ENCODE measurements at places on chromosomes 3 and 15.

DNA sequence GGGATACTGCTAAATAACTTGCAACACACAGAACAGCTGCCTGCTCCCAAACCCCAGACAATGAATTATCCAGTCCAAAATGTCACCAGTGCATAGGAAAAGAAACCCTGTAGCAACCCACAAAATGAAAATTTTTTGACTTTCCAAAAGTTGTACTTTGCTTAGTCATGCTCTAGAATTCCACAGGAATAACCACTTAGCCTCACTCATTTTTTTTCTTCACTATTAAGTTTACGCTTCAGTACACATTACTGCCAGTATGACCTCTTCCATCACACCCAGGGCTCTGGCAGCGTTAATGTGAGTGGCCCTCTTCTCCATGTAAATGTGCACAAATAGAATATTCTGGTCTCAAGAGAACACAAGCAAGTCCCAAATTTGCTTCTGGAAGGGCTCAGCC lies 259.8 kb downstream of the MAGI1 start:
- peak; percentile 63 for DNase-seq

- peak; percentile 99 for DNase-seq
Observed at GRCh38 chr3:101036213-101036618, 43.0 kb upstream of the ABI3BP start.

DNA sequence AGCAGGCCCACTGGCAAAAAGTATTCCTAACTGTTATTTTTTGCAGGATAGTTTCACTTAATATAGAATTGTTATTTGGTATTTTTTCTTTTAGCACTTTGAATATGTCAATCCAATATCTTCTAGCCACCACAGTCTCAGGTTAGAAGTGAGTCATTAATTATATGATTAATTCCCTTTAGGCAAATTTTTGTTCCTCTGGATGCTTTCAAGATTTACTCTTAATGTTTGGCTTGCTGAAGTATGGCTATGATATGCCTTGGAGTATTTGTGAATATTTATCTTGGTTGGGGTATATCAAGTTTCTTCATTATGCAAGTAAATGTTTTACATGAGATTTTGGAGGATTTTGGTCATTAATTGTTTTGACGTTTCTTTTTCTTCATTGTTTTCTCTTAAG lies 152.1 kb upstream of the ALCAM start:
- no peak for DNase-seq

GRCh38 chr3:13025778-13026518 lies 47.3 kb downstream of the IQSEC1 start:
- no peak for DNase-seq

DNA sequence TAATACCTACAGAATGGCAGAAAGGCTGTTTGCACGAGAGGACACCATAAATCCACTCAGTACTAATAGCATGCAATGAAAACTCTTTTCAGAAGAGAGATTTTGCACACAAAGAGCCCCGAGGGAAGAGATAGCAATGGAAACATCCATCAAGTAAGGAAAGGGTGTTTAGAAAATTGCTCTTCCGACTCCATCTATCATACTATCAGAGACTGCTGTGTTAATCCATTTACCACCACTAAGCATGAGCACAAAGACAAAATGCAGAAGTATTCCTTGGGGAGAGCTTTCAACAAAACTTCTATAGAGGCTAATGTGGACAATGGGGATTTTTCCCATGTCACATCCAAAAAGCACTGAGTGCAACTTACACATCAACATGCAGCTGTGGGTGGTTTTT lies 72.1 kb upstream of the PLAAT1 start:
- DNase-seq: peak; percentile 0

- no peak for DNase-seq
Observed at GRCh38 chr3:169710619-169711018, 47.1 kb upstream of the MECOM start.

GRCh38 chr3:16999871-17000270 lies 115.1 kb downstream of the PLCL2 start:
- no peak for DNase-seq

DNA sequence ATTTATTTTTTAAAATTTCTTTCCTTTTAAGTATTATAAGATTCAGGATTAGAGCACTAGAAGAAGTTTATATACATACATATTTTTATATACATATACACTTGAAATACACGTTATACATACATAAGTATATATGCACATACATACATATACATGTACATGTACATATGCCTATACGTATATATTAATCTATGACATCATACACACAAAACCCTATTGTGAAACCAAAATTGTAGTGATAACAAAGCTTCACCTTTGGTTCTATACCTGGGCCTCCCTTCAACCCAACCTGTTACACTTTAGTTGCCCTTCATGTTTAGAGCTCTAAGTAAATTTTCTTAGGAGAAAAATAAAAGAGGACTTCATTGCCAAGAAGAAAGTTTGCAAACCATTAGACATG lies 17.0 kb downstream of the AADACL2 start:
- no peak for DNase-seq

DNA sequence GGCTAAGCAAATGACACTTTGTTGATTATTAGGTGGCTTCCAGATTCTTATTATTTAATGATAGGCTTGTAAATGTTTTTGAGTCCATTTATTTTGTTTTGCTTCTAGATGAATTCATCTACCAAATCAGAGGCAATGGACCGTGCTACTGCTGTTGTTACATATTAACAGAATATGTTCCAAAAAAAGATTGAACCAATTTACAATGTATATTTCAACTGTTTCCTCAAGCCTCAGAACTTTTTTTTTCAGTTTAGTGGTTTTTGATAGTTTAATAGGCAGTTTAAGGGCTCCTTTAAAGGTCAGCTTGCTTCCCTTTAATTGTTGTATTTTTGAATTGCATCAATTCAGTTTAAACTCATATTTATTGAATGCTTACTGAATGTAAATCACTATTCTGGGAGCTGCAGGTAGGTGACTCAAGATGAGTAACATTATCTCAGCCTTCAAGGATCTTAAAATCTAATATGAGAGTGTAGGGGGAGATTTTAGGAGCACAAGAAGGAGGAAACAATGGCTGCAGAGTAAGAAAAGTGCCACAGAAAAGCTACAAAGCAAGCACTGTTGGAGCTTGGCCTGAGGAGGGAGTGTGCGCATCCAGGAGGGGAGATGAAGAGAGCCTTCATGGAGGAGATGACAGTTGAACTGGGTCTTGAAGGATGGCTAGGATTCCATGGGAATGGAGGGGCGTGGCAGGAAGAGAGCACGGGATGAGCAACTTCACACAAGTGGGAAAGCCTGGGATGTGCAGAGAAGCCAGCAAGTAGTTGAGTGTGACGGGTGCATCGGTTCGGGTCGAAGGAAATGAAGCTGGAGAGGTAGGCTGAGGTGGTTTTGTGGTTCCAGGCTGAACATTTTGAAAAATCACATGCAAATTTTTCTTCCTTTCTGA lies 14.7 kb downstream of the MAP2K1 start:
- peak; percentile 55 for DNase-seq

- DNase-seq: peak; percentile 76
Observed at GRCh38 chr3:47908744-47909143, 105.8 kb downstream of the DHX30 start.

GRCh38 chr15:51494411-51495314 lies 127.9 kb downstream of the DMXL2 start:
- DNase-seq: no peak

DNA sequence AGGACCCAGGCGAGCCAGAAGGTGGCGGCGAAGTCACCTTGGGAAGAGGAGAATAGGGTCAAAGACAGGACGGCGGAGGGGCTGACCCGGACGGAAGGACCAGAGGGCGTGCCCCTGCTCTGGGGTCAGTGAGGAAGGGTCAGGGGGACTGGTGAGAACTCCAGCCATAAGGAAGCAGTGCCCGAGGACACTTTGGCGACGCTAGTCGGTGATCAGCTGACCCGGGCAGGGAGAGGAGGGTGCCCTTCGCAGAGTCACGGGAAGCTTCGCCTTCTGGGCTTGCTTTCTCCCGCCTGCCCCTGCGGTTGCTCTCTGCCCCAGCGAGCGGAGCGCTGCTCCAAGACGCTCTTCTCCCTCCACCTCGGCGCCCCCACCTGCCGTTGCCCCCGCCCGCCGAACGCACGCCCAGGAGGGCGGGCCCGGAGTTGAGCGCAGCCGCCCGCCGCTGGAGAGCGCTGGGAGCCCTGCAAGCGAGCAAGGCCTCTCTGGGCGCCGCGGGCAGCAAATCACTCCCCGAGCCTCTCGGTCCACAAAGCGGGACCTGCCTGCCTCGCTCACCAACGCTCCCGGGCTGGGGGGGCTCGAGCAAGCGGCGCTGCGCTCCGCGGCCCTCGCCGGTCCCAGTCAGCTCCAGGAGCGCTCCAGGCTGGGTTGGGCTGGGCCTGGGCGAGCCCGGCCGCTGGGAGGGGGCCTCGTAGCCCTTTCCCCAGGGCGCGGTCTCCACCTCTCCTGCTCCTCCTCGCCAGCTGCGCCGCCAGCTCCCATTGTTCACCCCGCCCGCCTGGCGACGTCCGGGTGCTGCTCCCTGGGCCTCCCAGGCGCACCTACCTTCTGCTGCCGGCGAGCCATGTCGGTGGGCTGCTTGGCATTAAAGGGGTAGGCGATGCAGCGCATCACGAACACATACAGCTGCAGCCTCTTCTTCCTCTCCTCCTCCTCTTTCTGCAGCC lies 1.2 kb downstream of the CADPS start:
- DNase-seq: peak; percentile 16

GRCh38 chr3:153069598-153070510 lies 92.2 kb upstream of the RAP2B start:
- DNase-seq: peak; percentile 45

- DNase-seq: no peak
Observed at GRCh38 chr15:70159001-70159712, 61.4 kb upstream of the TLE3 start.

DNA sequence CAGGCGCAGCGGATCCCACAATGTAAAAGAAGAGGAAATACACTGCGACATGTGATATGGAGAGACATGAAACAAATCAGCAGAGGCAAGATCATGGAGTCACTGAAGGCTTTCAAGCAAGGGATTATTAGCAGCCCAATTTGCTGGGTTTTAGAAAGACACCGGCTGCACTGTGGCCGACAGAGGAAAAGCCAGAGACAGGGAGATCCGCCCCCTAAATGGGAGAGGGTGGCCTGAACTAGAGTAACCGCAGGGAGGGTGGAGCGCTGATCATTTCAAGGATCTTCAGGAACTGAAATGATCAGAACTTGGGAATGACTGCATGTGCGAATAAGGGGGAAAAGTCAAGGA lies 612 bp upstream of the C15orf40 start:
- DNase-seq: no peak

- peak; percentile 38 for DNase-seq
Observed at GRCh38 chr3:140203510-140203909, 268.5 kb downstream of the CLSTN2 start.

DNA sequence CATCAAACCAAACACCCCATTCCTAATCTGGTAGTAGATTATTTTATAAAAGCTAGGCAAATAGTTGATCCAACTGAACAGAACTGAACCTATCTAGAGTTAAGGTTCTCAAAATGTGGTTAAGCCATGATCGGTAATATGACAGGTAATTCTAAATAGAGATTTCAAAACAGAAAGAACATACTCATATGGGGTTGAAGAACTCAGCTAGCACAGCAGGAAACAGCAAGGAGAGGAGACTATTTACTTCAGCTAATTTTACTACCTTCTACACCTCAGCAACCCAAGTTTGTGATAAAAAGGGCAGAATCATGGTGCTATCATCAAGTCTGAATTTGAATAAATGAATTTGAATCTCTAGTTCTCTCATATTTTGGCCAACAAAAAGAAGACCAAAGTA lies 11.8 kb downstream of the CD47 start:
- no peak for DNase-seq

GRCh38 chr15:51828621-51829375 lies 655 bp upstream of the TMOD3 start:
- DNase-seq: peak; percentile 81

DNA sequence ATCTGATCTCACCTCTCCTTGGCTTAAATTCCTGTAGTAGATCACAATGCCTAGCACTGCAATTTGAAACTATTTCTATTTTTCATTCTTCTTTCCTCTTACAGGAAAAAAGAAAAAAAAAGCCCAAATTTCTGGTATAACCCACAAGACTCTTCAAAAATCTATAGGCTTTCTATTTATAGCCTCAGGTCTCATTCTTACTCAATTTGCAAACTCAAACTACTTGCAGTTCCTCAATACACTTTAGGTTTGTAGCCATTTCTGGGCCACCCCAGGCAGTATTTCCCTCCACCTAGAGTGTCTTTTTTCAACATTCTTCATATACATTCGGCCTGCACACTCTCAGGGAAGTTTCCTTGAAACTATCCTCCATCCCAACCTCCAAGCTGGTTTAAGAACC lies 169.0 kb downstream of the TBC1D5 start:
- DNase-seq: no peak

DNA sequence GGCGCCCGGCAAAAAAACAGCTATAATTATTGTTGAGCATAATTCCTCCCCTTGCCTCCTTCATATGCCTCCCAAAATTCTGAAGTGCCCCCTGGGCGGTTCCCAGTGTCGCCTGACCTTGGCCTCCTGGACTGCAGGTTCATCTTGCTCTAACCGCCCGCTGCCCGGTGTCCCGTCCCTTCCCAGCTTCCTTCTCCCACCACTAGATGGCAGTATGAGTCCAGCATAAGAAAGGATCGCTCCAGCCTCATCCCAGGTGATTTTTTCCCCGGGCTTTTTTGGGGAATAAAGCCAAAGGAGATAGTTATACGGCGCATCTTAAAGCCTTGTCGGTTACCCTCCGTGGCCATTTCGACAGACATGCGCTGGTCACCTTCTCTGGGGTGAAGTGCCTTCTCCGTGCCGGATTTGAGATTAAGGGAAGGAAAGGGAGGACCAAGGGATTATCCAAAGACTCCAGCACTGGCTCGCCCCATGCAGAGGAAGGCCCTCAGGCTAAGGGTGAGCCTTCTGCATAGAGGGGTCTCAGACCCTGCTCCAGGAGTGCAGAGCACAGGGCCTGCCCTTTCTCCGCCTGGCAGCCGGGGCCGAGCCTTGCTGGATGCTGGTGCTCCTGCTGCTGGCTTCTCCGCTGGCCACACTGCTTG lies 45.8 kb upstream of the TRA2B start:
- peak; percentile 73 for DNase-seq

GRCh38 chr3:170735821-170736220 lies 134.2 kb downstream of the RPL22L1 start:
- DNase-seq: no peak

- DNase-seq: no peak
Observed at GRCh38 chr15:66705277-66706146, 3.5 kb downstream of the SMAD6 start.

GRCh38 chr15:84725001-84725491 lies 9.1 kb upstream of the SEC11A start:
- DNase-seq: no peak

DNA sequence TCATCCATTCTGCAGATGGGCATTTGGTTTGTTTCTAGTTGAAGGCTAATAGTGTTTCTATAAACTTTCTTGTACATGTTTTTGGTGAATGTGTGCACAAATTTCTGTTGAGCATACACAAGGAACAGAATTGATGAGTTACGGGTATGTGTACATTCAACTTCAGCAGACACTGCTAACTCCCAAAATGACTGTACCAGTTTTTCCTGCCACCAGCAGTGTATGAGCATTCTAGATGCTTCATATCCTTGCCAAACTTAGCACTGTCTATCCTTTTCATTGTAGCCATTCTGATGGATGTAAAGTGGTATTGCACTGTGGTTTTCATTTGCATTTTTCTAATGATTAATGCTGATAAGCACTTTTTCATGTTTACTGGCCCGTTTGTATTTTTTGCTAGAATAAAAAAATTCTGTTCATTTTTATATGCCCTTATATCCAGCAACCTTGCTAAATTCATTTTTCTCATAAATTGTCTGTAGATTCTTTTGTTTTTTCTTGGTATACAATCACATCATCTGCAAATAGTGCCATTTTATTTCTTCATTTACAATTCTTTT lies 110.2 kb downstream of the ATP1B3 start:
- DNase-seq: no peak

Data from kidney tubule cell (primary cell).